ENCODE measurements at places on chromosomes 4 and X.

GRCh38 chr4:4182835-4183568, 43.7 kb downstream of the OTOP1 start:
- DNase-seq, result peak; percentile 57

DNA sequence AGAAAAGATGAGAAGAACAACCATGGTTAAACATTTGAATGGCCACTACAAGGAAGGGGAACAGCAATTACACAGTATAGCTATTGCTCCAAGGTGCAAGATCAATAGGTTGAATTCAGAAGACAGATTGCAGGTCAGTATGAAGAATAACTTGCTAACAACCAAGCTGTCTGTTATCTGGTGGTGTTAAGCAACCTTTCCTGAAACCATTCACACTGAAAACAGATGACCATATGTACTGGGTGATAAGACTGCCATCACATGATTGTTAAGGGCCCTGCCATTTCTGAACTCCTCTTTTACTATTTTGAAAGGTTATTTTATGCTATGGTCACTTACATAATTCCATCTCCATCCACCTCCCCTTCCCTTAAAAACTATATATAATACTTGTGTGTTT, 6.8 kb downstream of the GABRA3 start:
- no peak for DNase-seq

DNA sequence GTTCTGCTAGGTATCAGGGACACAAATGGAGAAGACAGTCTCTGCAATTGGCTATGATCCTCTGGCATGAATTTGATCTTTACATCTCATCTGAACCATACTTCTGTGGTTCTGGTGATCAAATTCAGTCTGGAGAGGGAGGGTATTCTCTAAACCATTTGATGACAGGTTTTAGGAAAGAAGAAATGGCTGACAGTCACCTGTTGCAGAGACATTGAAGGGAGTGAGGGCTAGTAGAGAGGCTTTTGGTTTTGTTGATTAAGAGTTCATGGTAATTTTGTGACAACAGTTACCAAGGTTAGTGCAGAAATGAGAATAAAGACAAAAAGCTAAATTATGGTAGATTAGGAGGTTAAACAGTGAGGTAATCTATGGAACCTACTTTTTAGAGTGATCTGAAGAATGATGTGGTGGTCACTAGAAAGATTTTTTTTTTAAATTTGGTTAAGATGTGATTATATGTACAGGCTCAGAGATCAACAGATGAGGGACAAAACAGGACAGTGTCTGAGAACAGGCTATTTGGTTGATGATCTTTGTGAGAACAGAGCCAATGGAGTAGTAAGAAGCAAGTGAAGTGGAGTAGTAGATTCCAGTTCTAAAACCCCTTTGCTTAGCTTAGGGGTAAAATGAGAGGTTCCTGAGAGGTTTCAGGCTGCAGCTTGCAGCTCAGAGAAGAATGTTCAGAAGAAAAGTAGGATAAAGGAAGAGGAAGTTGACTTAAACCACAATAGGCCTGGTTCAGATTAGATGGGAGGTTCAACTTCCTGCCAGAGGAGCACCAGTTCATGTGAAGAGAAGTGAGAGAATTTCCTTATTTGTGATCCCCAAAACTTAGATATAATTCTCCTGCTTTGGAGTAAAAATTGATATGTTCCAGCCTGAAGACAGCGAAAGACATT, 34.7 kb downstream of the VSIG4 start:
- no peak for DNase-seq

- no peak for DNase-seq
Measured at GRCh38 chrX:46707274-46707965, 51.5 kb downstream of the SLC9A7 start.

GRCh38 chrX:51954592-51954991, 61.2 kb downstream of the MAGED1 start:
- no peak for DNase-seq

DNA sequence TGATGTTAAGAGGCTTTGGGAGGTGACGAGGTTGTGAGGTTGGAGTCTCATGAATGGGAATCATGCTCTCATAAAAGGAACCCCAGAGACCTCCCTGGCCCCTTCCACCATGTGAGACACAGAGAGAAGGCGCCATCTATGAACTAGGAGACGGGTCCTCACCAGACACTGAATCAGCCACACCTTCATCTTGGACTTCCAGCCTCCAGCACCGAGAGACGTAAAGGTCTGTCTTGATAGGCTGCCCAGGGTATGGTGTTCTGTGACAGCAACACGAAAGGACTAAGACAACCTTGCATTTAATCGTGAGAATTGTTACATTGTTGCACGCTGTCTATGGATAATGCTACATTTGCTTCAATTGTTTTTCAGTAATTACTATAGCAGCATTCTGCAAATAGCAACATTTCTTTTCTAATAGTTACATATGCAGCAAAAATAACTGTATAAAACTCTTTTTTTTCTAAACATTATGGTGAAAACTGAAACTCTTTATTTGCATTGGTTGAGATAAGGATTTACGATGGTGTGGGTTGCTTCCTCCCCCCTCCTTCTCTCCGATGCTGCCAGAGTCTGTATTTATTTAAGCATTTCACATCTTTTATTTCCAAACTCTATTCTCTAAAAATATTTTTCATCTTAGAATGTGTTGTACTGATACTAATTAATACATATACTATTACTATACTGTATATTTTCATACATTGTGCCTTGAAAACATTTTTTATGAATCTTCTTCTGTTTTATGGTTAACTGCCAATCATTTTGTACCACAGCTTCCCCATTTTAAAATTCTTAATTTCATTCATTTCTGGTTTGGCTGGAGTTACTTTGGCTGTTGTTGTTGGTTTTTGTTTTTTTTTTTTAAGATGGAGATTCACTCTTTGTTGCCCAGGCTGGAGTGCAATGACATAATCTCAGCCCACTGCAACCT, 26.4 kb upstream of the AKAP17A start:
- DNase-seq, result no peak

DNA sequence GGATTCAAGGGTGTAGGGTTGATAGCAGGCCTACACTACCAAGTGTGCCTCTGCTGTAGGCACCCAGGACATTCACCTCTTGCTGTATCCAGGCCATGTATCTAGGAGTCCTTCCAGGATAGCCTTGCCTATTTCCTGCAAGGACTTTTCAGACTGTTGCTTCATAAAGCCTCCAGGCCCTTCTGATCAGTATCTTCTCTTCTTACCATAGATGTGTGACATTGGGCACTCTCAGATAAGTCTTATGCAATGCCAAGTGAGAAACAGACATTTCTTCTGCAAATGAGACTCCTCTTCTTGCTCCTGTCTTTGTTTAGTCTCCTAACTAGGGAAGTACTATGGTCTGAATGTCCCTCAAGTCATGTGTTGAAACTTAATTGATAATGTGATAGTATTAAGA, 386.8 kb downstream of the ANKRD50 start:
- DNase-seq, result no peak

- no peak for DNase-seq
Measured at GRCh38 chrX:43002526-43003203, 224.7 kb upstream of the PPP1R2C start.

DNA sequence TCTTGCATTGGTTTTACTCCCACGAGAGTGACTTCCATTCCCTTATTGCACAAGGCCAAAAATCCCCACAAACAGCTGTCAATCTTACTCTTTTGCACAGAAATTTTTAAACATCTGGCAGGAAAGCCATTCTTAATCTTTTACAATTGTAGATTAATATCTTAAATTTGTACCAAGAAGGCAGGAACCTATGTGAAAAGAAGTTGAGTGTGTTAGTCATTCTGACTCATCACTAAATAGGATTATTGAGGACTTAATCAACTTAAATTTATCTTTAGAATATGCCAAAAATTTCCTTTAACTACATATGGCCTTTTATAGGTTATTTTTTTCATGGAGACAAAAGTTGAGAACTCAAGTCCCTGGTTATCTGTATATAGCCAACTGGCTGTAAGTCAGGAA, 49.0 kb upstream of the VEGFC start:
- no peak for DNase-seq

GRCh38 chrX:121863976-121864375, 816.6 kb downstream of the GLUD2 start:
- DNase-seq, result no peak

- no peak for DNase-seq
Measured at GRCh38 chr4:140256941-140257340, 103.0 kb upstream of the MAML3 start.

DNA sequence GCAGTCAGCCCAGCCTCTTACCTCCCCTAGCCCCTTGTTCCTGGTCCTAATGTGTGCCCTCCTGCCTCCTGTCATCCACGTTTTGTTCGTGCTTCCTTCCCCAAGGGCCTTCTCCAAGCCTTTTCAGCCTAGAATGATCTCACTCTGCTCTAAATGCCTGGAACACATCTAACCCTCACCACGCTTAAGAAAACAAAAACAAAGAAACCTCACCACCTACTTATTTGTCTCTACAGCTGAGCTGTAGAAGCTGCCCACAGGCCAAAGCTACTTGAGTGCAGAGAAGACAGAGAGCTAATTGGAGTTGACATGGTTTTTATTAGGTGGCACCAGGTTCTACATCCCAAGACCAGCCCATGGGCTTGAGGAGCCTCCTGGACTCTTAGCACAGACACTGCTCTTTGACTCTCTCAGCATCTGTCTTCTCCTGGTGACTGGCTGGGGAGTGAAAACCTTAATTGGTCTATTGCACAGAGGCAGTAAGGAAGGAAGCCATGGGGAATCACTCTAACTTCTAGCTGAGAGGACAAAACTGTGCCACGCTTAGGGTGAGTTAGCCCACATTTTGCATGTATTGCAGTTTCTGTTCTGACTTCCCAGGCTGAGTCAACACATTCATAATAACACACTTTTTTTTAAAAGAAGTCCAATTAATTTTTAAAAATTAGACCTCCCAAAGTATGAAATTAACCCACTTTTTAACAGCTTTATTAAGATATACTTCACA, 52.3 kb upstream of the PDK3 start:
- DNase-seq, result no peak

DNA sequence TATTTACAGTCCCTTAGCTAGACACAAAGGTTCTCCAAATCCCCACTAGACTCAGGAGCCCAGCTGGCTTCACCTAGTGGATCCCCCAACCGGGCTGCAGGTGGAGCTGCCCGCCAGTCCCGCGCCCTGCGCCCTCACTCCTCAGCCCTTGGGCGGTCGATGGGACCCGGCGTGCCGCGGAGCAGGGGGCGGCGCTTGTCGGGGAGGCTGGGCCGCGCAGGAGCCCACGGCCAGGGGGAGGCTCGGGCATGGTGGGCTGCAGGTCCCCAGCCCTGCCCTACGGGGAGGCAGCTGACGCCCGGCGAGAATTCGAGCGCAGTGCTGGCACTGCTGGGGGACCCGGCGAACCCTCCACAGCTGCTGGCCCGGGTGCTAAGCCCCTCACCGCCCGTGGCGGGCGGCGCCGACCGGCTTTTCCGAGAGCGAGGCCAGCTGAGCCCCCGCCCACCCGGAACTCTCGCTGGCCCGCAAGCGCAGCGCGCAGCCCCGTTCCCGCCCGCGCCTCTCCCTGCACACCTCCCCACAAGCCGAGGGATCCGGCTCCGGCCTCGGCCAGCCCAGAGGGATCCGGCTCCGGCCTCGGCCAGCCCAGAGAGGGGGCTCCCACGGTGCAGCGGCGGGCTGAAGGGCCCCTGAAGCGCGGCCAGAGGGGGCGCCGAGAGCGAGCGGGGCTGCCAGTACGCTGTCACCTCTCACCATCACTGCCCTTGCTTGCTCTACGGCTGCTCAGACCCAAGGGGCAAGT, 39.4 kb downstream of the WFS1 start:
- peak; percentile 18 for DNase-seq

- DNase-seq, result no peak
Measured at GRCh38 chr4:103591841-103592240, 127.9 kb downstream of the TACR3 start.

DNA sequence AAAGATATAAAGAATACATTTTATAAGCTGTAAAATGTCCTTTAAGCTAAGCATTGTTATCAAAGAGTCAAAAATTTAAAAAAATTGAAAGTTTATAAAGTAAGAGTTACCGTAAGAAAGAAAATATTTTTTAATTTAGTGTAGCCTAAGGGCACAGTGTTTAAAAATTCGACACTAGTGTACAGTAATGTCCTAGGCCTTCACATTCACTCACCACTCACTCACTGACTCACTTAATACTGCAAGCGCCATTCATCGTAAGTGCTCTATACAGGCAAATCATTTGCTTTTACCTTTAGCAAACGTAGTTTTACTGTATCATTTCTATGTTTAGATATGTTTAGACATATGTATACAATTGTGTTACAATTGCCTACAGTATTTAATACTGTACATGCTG, 20.2 kb downstream of the GLRA3 start:
- no peak for DNase-seq

GRCh38 chr4:102988429-102989020, 31.0 kb downstream of the SLC9B1 start:
- DNase-seq, result no peak

GRCh38 chr4:107304699-107305286, 268.7 kb upstream of the DKK2 start:
- DNase-seq, result no peak

- DNase-seq, result no peak
Measured at GRCh38 chr4:45693746-45694145, 430.1 kb downstream of the GABRG1 start.

GRCh38 chrX:9147726-9148125, 113.8 kb upstream of the FAM9B start:
- no peak for DNase-seq

DNA sequence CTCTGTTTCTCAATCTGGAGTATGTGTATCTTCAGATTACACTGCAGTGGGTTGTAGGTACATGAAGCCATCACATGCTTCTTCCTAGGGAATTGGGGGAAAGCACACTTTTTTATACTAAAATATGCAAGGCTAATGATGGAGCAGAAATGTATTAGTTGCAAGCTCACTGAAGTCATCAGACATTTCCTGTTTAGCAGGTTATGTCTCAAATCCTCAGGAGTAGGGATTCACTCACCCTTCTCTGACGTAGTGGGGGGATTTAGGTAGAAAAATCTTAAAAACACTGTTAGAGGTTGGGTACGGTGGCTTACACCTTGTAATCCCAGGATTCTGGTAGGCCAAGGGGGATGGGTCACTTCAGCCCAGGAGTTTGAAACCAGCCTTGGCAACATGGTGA, 128.4 kb upstream of the GPC4 start:
- no peak for DNase-seq

DNA sequence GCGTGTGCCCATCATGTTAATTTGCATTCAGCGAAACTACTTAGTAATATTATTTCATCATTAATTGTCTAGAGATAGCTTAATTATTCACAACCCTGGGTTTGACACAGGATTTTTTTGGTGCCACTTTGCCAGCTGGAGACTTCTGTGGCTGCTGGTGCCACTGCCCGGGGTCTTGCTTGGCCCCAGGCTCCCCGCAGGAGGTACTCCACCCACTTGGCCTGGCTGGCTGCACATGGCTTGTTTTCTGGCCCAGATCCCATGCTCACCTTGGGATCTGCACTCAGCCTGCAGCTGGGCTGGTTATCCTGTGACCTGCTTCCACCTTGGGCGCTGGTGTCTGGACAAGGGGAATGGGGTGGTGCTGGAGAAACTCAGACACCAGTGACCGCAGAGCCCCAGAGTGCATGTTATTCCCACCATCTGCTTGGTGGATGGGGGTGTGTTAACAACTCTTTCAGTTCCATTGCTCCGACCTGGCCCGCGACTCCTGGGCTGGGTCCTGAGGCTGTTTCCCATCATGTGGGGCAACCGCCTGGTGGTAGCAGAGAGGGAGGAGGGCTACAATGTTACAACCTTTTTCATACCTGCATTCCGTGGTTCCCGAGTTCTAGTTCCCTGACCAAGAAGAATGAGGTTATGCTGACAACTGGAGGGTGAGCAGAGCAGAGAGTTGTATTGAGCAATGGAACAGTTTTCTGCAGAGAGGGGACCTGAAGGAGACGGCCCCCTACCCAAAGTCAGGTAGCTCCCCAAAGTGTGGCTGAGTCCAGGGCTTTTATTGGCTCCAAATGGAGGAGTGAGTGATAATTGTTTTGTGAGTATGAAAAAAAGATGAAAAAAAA, 1950.0 kb upstream of the IGFBP7 start:
- no peak for DNase-seq

- DNase-seq, result no peak
Measured at GRCh38 chr4:7515390-7515902, 80.7 kb upstream of the PSAPL1 start.
